ENCODE measurements at places on chromosomes 2 and 18.

GRCh38 chr2:13616616-13617015 is 899.9 kb downstream of the TRIB2 start:
- no peak for DNase-seq

- DNase-seq, result no peak
Measured at GRCh38 chr2:12303181-12304030, 413.3 kb upstream of the TRIB2 start.

DNA sequence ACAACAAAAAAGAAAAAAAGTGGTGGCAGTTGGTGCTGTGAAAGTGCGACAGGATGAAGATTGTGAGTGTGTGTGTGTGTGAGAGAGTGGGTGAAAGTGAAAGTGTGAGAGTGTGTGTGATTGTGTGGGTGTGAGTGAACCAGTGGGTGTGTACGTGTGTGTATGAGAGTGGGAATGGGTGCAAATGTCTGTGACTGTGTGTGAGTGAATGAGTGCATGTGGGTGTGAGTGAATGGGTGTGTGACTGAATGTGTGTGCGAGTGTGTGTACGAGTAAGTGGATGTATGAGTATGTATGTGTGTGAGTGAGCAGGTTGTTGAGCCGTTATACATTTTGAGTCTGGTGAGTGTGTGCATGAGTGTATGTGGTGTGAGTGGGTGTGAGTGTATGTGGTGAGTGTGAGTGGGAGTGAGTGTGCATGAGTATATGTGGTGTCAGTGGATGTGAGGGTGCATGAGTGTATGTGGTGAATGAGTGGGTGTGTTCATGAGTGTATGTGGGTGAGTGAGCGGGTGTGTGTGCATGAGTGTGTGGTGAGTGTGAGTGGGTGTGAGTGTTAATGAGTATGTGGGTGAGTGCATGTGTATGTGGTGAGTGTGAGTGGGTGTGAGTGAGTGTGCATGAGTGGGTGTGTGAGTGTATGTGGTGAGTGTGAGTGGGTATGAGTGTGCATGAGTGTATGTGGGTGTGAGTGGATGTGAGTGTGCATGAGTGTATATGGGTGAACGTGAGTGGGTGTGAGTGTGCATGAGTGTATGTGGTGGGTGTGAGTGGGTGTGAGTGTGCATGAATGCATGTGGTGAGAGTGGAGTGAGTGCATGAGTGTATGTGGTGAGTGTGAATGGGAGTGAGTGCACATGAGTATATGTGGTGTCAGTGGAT is 69.3 kb upstream of the HPCAL1 start:
- no peak for DNase-seq

- no peak for DNase-seq
Measured at GRCh38 chr18:49206717-49207116, 253.7 kb downstream of the DYM start.

GRCh38 chr2:219230059-219230540 is 494 bp downstream of the ANKZF1 start:
- DNase-seq, result no peak

GRCh38 chr2:10572701-10573100 is 117.1 kb downstream of the NOL10 start:
- no peak for DNase-seq

DNA sequence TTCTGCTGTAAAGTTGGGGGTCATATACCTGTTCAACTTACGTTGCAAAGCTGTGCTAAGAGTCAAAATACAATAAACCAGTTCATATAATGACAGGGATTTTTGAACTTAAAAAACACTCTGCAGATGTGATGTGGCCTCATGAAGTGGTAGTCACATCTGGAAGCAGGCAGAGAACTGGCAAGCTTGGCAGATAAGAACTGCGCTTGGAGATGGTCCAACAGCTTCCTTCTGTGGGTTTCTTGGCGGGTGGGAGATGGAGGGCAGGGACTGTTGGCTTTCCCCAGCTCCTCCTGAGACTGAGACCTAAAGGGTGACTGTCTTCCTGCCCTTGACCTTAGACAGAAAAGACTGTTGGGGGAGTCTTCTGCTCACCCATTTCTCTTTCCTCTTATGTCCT is 140.4 kb downstream of the CTIF start:
- DNase-seq, result no peak

GRCh38 chr2:112084689-112085374 is 29.8 kb downstream of the TMEM87B start:
- DNase-seq, result no peak

DNA sequence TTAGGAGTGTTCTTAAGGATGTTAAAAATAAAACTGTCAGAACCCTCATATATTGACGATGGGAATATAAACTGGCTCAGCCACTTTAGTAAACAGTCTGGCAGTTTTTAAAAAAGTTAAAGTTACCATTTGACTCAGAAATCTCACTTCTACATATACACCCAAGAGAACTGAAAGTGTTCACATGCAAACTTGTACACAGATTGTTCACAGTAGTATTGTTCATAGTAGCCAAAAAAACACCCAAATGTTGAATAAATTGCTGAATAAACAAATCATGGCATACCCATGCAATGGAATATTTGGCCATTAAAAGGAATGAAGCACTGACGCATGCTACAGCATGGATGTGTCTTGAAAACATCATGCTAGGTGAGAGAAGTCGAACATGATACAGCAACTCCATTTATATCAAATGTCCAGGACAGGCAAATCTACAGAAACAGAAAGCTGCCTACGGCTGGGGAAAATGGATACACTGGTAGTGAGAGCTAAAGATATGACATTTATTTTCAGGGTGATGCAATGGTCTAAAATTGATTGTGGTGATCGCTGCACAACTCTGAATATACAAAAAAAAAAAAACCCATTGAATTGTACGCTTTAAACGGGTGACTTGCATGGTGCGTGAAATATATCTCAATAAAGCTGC is 10.1 kb downstream of the RPL31 start:
- DNase-seq, result no peak

- peak; percentile 30 for DNase-seq
Measured at GRCh38 chr2:241036397-241036963, 38.1 kb downstream of the SNED1 start.

- DNase-seq, result no peak
Measured at GRCh38 chr2:68309426-68309825, 10.3 kb downstream of the CNRIP1 start.

DNA sequence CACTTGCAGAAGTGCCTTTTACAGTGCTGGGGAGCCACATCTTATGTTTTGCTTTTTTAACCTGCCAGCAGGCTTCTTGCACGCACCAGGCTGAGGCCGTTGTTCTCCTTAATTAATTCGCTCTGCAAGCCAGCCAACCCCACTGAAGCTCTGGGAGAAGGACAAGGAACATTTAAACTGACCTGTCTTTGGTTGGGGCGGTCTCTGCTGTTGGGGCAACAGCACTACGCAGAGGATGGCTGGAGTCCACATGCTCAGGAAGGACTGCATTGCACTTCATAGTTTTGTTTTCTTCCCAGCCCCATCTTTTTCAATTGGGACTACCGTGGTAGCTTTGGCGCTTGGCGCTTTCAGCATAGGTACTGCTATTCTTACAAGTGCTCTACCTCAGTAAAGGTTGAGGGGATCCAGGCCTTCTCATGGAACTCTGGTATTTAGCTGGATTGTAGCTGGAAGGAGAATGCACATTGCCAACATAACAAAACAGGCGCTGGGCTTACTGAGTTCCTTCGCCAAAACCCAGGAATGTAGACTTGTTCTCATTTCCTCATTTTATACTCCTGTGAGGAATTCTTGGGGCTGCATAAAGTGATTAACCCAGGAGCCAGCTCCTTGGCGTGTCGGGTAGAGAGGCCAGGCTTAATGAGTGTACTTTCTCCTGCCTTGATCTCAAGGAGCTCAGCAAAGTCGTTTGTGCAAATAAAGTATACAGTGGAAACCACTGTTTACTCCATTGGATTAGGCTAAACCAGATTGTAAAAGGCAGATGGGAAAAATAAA is 146.2 kb downstream of the PRKCE start:
- no peak for DNase-seq

GRCh38 chr2:66772618-66773017 is 337.7 kb downstream of the MEIS1 start:
- no peak for DNase-seq

- no peak for DNase-seq
Measured at GRCh38 chr2:205613970-205614559, 68.2 kb upstream of the NRP2 start.

DNA sequence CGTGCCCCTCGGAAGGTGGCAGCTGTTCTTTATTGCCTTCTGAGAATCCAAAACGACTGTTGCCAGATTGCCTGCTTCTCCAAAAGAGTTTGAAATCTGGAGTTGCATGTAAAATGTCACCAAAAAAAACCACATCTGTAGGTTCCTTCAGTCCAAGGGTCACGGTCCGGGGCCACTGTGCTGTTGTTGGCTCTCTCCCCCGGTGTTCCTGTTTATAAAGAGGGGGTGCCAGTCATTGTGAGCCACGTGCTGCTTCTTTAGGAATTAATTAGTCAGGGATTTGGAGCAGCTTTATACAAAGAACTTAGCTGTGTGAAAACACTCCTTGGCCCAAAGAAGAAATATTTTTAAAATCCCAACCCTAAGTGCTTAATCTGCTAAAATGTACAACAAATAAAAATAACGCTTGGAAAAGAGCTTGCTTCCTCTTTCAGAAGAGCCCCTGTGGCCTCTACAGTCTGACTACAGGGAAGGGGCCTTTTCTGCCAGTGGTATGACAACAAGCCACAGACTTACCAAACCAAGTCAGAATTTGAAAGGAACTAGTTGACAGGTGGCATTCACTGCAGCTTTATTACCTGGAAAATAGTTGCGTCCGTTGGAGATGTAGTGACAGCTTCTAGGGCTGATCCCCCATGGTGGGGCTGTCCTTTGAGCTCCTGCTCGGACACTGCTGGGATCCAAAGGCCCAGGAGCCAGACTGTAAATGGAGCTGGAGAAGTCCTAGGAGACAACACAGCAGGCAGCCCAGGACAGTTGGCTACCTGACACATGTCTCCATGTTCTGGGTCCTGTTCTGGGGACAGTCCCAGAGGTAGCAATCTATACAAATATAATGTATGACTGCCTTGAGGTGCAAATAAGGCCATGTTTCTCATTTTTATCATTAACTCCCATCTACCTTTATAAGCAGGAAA is 84.5 kb upstream of the SLC1A4 start:
- DNase-seq, result no peak

- DNase-seq, result no peak
Measured at GRCh38 chr2:217797661-217798069, 205.1 kb downstream of the TNS1 start.

DNA sequence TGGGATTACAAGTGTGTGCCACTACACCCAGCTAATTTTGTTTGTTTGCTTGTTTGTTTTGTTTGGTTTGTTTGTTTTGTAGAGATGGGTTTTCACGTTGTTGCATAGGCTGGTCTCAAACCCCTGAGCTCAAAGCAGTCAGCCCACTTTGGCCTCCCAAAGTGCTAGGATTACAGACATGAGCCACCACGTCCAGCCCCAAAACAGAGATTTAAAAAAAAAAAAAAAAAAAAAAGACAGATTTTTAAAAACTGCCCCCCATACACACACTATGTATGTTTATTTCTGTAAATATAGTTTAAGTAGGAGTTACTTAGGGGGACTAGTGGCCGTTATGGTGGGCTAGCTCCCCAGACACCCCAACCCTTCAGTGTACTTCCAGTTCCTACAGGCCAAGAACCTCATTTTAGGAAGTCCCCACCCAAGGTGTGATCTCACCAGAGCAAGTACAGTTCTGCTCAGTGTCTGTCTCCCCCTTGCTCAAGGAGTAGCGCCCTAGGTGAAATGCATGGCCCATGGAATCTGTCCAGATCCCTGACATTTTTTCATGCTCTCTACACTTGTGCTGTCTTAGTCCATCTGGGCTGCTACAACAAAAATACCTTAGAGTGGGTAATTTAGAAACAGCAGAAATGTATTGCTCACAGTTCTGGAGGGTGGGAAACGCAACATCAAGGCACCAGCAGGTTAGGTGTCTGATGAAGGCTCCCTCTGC is 1.6 kb upstream of the TMBIM1 start:
- no peak for DNase-seq

GRCh38 chr18:3046216-3046808 is 33.4 kb upstream of the LPIN2 start:
- DNase-seq, result no peak

DNA sequence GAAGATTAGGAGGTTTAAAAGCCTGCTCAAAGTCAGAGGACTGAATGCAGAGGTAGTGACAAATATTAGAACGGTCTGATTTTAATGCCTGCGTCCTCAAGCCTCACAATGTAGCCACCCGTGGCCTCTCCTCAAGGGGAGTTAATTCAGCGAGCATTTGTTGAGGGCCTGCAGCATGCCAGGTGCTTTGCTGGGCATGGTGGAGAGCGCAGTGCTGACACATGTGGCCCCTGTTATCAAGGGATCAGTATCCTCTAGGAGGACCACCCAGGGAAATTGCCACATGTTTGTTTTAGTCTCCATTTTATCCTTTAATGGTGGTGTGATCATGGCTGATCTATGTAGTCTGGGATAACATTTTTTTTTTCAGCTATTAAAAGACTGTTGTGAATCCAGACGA is 19.2 kb downstream of the PMAIP1 start:
- no peak for DNase-seq

- no peak for DNase-seq
Measured at GRCh38 chr2:138846216-138846821, 66.1 kb upstream of the NXPH2 start.

- no peak for DNase-seq
Measured at GRCh38 chr2:218882866-218883366, 2.3 kb downstream of the WNT10A start.

DNA sequence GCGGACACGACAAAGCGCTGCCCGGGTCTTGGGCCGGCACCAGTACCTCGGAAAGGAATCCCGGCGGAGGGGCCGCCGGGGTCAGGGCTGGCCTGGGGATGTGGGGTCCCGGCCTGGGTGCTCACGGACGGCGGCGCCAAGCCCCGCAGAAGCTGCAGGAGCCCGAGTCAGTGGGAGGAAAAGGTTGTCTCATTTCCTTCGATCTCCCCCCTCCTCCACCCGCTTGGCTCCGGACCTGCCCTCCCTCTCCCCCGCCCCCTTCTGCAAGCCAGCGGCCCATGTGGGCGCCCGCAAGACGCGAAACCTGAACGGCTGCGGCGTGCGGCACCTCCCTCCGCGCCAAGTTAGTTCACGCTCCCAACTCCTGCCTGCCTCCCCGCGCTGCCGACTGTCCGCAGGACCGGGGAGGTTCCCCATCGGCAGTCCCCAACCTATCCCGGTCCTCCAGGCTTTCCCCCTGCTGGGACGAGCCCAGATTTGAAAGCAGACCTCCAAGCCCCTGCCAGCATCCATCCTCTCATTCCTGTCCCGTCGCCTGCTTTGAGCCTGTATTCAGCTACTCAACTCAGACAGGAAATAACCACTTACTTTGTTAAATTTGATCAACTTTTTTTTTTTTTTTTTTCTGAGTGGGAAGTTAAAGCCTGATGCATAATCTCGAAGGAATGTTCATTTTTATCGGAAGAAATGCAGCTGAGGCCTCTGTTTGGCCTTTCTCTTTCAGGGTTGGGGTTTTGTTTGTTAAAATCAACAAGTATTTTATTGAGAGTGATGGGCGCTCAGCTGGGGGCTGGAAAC is at the start of gene EVA1A:
TSS of gene EVA1A (minus strand) at position 172 of the 798 bp plus-strand sequence. CDS start 42,799 bp downstream, outside the sequence.
- DNase-seq, result no peak

DNA sequence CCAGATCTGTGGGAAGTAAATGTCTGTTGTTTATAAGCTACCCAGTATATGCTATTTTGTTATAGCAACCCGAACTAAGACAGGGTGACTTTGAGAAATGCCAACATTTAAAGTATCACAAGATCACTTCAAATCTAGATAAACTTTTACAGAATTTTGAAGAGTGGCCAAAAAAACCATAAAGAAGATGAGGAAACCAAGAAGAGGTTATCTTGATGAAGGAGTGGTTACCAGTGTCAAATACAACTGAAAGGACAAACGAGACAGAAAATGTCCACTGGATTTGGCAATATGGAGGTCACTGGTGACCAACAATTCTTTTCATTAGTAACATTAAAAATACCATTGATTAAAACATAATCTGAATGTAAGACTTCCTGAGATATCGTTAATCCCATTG is 235.7 kb downstream of the DYM start:
- no peak for DNase-seq

GRCh38 chr2:235864733-235865515 is 303.3 kb downstream of the GBX2 start:
- no peak for DNase-seq

All from stimulated activated CD8-positive, alpha-beta memory T cell treated with anti-CD3 and anti-CD28 coated beads, Interleukin-4, amount 100 ng/mL, for 1 hour (primary cell).